ENCODE measurements at places on chromosomes 16 and 17.

DNA sequence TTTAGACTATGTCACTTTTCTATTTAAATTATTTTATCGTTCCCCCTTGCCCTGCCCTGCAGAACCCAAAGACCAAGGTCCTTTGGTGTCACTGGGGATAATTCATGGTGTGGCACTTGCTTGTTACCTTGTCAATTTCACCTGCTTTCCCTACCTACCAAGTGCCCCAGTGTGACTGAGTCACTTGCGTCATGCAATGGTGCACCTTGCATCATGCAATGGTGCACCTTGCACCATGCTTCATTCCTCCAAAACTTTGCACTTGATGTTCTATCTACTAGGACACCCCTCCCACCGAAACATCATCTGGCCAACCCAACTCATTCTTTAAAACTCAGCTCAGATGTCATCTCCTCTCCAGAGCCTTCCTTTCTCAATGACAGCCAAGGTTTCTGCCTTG lies 47.1 kb downstream of the TMEM114 start:
- DNase-seq: no peak

DNA sequence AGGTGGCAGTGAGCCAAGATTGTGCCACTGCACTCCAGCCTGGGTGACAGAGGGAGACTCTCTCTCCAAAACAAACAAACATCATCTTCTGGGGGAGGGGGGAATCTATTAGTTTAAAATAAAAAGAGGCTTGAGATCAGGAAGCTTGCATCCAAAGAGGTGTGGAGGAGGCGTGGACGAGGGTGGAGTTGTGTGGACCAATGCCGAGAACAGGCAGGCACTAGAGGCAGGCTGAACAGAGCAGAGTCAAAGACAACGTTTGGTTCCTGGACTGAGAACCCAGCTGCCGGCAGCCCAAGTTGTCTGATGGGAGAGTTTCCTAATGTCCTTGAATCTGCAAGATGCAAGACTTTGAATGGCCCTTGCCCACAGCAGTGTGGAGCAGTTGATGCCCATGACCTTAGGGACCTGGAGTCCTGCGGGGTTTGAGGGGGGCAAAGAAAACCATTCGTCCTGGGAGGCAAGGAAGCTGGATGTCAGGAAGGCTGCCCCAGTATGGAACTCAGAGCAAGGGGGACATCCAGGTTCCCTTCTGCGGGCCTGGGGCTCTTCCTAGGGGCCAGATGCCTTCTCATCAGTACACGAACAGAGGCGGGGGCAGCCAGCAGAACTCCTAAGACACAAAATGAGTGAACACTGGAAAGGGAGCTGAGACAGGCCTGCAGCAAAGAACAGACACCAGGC lies 9.2 kb downstream of the TBC1D16 start:
- no peak for DNase-seq

- DNase-seq: no peak
These were observed 163.7 kb downstream of the MAF start for GRCh38 chr16:79436885-79437284.

DNA sequence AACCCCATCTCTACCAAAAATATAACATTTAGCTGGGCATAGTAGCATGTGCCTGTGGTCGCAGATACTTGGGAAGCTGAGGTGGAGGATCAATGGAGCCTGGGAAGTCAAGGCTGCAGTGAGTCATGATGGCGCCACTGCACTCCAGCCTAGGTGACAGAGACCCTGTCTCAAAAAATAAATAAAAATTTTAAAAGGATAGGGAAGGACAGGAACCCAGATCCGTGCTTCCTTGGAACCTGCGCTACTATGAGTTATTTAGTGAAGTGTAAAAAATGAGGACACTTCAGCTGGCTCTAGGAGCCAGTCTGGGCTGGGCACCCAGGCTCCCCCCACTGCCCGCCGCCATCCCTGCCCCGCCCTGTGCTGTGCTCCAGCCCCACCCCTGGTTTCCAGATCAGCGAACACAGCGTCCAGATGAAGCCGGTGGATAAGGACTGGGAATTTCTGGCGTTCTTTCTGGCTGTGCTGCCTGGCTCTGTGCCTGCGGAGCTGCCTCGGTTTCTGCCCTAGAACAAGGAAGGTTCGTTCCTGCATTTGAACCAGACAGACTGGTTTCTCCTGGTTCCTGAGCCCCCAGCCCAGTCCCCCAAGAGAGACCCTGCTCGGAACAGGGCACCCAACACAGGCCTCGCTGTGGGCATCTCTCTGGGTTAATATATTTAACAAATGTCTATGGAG lies 18.5 kb downstream of the PLLP start:
- DNase-seq: peak; percentile 26

DNA sequence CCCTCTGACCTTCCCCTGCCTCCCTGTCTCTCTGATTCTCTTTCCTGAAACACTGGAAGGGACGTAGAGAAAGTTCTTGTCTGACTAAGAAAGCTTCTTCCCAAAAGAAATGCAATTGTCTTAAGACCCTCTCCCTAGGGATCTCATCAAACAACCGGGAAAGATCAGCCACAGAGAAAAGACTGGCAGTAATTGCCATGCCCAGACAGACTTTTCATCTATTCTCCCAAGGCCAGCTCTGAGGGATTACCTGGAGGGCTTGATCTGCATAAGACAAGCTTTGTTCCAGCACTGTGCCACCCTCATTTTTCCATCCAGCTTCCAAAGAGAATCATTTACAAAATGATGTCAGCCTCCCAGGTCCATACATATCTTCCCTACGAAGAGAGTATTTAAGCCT lies 38.8 kb upstream of the HS3ST3A1 start:
- DNase-seq: no peak

DNA sequence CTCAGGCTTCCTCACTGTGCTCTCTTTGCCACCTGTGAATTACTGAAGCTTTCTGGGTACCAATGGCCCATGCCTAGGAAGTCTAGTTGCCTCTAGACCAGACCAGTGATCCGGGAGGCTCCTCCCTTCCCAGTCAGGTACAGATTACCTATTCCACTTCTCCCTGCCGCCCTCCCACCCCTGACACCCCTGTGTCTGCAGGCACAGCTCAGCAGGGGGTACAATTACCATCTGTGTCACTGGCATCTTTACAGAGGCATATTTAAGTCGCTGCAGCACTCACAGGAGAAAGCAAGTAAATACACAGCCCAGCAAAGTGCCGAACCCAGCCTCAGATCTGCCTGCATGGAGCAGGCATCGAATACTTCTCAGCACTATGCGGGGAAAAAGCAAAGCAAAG lies 5.3 kb upstream of the WSCD1 start:
- DNase-seq: no peak

- no peak for DNase-seq
These were observed 2.4 kb downstream of the RUNDC3A start for GRCh38 chr17:44310609-44311376.

- DNase-seq: no peak
These were observed 230.0 kb downstream of the NTN1 start for GRCh38 chr17:9251273-9251672.

GRCh38 chr17:55341432-55341831 lies 76.7 kb downstream of the HLF start:
- DNase-seq: no peak

- DNase-seq: no peak
These were observed 202.8 kb upstream of the WSB1 start for GRCh38 chr17:27091043-27091497.

DNA sequence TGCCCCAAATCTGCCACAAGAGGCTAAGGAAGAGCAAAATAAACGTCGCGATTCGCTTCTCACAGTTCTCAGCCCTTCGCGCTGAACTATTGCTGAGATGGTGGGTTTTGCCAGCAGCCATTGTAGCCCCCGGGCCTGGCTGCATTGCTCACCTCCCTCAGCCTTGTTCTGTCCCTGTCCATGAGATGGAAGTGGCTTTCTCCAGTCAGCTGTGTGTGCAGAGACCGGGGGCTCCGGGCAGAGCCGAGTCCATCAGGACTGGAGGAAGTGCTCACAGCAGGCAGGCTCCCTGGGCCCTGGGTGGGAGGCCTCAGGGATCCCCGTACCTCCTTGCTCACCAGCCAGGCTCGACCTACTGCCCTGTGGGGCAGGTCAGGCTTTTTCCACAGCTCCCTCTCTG lies 27.6 kb upstream of the CAPN15 start:
- no peak for DNase-seq

GRCh38 chr17:63967953-63968352 lies 4.8 kb downstream of the SCN4A start:
- no peak for DNase-seq
